ENCODE measurements at places on chromosomes 1 and 21.

DNA sequence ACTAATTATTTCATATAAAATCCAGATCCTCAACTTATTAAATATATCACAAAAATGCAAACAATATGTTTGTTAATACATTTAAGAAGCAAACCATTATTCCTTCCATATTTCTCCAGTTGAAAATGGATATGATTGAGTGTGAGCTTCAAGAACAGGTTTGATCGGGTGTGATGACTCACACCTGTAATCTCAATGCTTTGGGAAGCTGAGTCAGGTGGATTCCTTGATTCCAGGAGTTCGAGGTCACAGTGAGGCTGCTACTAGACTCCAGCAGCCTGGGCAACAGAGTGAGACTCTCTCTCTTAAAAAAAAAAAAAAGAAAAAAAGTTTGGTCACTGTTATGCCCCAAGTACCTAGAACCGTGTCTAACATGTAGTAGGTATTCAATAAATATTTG is 42.9 kb upstream of the RRP15 start:
- DNase-seq: peak; percentile 3

DNA sequence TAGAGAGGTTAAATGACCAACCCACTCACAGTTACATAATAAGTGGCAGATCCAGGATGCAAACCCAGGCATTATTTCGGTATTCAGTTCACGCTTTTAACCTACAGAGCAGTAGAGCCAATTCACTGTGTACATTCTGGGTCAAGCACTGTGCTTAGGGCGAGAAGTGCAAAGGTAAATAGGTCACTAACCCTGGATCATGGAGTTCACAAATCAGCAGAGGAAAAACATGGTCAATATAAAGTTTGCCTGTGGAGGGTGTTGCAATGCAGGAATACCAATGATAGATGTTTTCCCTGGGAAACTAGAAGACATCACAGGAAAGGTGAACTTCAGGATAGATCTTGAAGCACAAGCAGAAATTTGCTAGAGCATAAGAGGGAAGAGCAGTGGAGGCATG is 253.4 kb upstream of the NFIA start:
- DNase-seq: no peak

DNA sequence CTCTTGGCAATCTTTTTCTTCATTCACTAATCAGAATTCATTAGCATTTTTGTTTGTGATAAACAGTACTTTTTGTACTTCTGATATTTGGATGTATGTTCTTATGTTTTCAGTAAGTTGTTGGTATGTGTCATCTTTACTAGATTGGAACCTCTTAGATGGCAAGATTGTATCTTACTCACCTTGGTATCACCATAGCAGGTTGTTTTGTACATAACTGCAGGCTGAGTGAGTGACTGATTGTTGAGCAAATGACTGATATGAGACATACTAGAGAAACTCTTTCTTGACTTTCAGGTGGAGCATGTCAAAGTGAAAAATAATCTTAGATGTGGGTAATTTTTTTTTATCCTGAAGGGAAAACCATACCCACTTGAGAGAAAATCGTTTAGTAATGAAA is 173.7 kb downstream of the CLEC20A start:
- DNase-seq: no peak

DNA sequence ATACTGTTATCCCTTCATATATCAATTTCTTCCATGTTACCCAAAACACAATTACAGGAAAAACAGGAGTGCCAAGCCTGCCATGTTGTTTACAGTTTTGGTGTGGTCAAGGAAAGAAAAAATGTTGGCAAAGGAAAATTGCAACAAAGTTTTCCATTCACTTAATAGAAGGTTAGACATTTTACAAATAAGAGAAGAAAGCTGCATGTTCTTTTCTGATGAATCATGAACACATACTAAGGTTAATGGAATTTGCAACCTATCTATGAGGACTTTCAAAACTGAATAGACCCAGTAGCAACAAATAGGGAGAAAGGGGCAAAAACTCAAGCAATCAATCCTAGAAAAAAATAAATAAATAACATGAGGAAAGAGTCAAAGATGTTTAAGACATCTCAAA is 556.7 kb downstream of the DPYD start:
- peak; percentile 67 for DNase-seq

- DNase-seq: no peak
These were observed 11.7 kb downstream of the NR5A2 start for GRCh38 chr1:200038981-200039848.

All from amniotic epithelial cell (primary cell).